ENCODE measurements at places on chromosomes 3 and 15.

GRCh38 chr3:69309814-69310213 lies 76.1 kb downstream of the FRMD4B start:
- no peak for DNase-seq

DNA sequence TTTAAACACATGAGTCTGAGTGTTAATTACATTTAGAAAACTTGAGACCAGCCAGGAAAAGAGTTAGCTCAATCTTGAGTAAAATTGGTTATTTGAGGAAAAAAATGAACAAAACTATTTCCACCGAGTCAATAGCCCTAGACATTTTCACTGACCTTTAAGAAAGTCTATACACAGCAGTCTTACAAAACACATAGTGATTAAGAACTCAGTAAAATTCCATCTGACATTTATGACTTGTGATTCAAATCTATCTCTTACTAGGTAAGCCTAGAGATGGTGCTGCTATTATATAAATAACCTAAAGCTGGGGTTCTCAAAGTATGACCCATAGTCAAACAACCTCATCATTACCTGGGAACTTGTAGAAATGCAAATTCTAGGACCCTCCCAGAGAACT lies 109.1 kb upstream of the COL8A1 start:
- DNase-seq, result no peak

DNA sequence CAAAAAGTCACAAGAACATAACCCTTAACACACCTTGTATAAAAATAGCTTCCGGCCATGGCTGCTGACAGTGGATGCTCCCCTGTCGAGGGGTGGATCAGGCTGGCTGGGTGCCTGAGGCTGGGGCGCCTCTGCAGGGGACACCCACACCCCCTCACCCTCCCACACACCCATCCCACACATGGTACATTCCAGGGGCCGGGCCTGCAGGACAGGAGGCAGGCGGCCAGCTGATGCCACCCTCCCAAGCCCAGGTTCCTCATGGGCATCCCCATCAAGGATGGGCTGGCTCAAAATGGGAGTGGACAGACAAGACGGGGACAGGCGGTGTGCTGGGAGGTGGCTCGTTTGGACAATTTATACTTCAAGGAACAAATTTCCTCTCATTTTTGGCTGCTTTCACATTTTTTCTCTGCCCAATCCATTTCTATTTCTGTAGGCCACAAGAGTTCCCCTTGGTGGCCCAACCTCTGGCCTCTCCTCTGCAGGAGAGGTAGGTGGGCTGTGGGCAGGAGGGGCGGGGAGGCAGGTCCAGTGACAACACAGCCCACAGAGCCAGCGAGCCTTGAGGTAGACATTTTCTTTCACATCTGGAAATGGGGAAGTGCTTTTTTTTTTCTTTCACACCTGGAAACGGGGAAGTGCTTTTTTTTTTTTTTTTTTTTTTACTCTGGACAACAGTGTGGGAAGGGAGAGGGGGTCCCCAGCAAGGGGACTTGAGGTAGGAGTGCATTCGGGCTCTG lies 23.3 kb downstream of the RNU5B-1 start:
- DNase-seq, result no peak

DNA sequence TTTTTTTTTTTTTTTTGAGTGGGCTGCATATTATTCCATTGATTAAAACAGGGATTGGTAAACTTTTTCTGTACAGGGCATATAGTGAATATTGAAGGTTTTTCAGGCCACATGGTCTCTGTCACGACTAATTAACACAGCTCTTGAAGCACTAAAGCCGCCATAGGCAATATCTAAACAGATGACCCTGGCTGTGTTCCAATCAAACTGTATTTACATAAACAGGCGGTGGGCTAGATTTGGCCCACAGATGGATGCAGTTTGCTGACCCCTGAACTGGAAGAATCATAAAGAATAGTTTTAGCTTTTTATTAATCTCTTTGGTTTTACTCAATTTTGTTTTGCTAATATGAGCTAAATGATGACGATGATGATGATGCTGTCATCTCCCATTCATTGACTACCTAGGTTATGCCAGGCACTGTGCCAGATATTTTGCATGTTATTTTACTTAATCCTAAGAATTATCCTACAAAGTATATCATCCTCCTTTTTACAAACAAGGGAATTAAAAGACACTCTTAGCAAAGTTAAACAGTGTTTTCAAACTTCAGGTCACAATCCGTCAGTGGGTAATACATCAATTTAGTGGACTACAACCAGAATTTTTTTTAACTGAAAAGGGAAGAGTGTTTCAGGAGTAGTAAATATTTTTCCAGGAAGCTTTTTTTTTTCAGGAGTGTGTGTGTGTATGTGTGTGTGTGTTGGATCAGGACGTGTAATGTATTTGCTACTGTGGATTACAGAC lies 54.3 kb downstream of the LMCD1 start:
- DNase-seq, result no peak

GRCh38 chr3:151091685-151092345 lies 6.4 kb downstream of the MED12L start:
- DNase-seq, result no peak

GRCh38 chr3:135491491-135492205 lies 473.9 kb upstream of the PPP2R3A start:
- DNase-seq, result no peak

- DNase-seq, result no peak
These were observed 88.1 kb downstream of the MBNL1 start for GRCh38 chr3:152356870-152357276.

DNA sequence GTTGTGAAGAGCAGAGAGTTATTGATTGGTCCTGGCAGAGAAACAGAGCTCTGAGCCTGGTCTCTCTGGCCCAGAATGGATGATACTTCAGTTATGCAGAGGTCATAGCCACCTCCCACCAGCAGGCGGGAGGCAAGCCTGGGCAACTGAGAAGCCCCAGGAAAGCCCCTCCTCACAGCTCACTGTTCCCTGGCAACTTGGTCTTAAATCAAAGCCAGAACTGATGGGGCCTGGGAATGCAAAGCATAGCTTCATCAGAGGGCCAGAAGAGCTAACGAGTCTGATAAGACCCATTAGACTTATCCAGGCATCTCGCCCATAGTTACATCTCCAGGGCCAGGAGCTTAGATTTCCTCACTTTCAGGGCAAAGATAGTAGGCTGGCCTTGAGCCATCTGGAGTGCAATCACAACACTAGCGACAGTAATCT lies 5.5 kb upstream of the COLQ start:
- DNase-seq, result no peak

DNA sequence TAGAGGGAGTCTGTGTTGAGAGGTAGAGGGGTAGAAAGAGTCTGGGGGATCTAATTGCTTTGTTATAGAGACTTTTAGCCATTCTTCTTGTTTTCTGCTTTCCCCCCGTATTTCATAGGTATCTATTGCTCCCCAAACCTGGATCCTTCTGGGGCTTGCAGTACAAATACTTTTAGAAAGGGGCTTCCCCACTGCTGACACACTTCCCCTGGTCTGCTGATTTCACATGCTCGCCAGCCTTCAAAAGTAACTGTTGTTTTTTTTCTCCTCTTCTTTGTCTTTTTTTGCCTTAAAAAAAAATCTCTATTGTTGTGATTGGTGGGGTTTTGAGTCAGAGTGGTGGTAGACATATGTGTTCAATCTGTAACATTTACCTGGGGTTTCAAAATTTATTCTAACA lies 300.6 kb upstream of the AZI2 start:
- DNase-seq, result no peak

GRCh38 chr3:48414376-48415250 lies 15.3 kb downstream of the PLXNB1 start:
- DNase-seq, result no peak

DNA sequence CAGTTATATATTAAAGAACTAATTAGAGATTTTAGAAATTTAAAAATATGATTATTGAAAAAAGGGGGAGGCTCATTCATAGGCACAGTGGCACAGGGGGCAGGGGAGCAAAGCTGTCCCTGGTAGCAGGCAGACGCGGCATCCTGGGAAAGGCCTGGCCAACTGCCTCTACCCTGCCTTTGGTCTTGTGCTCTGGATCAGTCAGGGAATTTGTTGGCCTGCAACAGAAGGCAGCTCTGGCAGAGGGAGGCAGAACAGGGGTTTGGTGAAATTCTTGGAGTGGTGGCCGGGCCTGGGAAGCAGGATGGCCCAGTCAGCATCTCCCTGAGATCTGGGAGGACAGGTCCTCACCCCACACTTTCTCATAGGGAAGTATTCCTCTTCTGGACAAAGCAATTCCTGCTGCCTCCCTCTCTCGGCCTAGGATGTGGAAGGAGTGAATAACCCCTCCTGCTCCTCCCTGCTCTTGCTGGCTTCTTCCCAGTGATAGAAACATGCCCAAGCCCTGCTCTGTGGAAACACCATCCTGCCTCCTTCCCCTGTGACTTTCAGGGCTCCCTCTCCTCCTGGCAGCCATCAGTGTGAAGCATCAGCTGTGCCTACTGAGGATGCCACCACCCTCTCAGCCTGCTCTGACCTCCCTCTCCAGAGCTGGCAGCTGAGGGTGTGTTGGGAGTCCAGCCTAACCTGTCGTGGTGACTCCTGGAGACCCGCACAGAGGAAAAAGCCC lies 26.9 kb downstream of the PRR20G start:
- no peak for DNase-seq

- no peak for DNase-seq
These were observed 6.4 kb downstream of the NPAP1 start for GRCh38 chr15:24682002-24682401.

DNA sequence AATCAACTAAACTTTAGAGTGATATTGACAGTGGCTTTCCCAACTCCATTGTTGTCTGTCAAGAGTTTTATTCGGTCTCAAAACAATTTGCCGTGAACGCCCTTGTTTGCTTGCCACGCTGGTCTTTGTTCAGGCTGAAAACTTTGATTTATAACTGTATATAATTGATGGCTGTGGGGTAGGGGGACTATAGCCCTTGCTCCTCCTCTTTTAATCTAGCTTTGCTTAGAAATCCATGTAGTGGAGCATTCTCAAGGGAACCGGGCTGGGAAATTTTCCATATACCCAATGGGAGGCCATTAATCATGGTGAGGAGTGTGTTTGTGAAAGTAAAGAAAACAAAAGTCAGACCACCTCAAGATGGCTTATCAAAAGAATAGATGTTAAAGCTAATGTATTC lies 339.8 kb upstream of the RARB start:
- DNase-seq, result no peak

GRCh38 chr3:65641777-65642176 lies 396.9 kb downstream of the MAGI1 start:
- no peak for DNase-seq

GRCh38 chr3:16490062-16490619 lies 23.4 kb downstream of the RFTN1 start:
- no peak for DNase-seq

DNA sequence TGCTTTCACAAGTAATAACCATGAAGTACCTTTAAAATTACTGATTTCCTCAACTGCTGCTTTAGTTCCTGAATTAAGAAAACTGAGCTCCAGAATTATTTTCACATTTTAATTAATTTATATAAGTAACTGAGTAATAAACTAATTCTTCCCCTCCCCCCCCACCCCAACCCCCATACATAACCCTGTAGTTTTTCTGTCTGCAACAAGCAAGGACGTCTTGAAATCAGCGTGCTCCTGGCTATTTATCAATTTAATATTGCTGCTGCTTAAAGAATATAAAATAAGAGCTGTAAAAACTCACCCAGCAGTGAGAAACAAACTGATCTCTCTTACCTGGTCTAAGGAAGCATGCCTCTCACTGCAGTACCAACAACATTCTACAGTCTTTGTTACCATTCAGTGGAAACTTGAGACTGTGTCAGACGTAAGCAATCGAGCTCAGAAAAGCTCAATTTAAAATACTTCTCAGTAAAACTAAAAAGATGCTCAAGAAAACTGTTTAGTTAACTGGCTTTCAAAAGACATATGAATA lies 121.0 kb downstream of the TFDP2 start:
- DNase-seq, result no peak

- no peak for DNase-seq
These were observed 73.5 kb downstream of the FGF12 start for GRCh38 chr3:192653862-192654261.

DNA sequence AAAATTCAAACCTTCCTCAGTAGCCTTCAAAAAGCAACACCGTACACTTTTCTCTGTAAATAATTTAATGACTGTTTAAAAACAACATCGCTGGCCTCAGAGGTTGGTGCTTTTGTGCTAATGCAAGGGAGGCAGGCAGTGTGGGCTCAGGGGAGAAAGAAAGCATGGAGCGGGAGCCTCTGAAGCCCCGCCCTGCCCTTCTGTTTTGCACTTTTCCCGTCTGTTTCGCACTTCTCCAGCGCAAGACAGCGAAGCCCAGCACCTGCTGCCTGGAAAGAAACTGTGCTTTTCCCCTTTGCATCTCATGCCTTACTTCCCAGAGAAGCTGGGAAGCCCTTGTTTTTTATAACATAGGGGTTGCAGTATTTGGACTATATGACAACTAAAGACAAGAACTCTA lies 23.1 kb downstream of the TRPM1 start:
- no peak for DNase-seq

- DNase-seq, result no peak
These were observed 197.2 kb downstream of the VGLL3 start for GRCh38 chr3:86793786-86794185.

DNA sequence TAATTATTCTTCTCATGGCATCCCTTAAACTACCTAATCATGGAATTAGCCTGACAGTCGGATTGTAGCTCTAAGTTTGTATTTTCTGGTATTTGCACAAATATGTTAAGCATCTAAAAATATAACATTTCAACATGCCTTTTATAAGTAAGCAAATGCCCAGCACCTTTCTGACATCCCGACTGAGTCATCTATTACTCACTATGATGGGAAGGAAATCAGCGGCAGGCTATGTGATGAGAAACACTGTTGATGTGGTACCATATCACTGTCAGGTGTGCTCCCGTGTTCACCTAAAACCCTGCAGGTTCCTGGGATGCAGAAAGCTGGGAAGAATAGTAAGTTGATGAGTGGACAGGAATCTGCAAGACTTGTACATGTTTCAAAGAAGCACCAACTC lies 367.8 kb upstream of the IL12A start:
- DNase-seq, result no peak

DNA sequence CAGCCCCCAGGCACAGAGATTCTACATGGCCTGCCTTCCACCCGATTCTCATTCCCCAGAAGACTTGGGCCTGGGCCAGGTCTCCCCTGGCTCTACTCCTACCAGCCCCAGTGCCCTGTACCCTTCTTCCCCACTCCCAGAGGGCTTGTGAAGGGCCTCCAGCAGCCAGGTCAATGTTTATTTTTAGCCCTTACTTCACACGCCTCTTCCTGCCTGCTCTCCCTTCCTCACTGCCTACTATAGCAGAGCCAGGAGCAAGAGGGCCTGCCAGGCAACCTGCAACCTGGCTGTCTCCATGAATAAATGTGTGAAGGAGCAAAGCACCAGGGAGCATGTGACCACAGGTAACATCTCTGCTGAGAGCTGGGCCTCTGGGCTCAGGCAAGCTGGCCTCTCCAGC lies 26.4 kb upstream of the APEH start:
- DNase-seq, result no peak

Data from mesothelial cell of epicardium (in vitro differentiated cells).